ENCODE measurements at places on chromosomes 2 and 18. TPM values are rescaled to one million over a fixed set of nuclear protein-coding genes. Genes with fewer than 3 reads are reported as not detected.

ASPRV1 gene
- 1.1 TPM for total RNA-seq

LHCGR gene
- 0.31 TPM for total RNA-seq

- no peak for DNase-seq
- no peak overlapping the region for H3K4me3 ChIP-seq
- H3K27ac ChIP-seq = no peak overlapping the region
- peaks cover 52% of the 10 kb centered on the region for H3K4me1 ChIP-seq
- no peaks in the 10 kb centered on the region for H3K36me3 ChIP-seq
Observed at GRCh38 chr18:23816021-23816420, 126.8 kb downstream of the LAMA3 start.

- no peak for DNase-seq
- H3K36me3 ChIP-seq = no peaks in the 10 kb centered on the region
- H3K27me3 ChIP-seq = peaks cover 3% of the 10 kb centered on the region
Observed at GRCh38 chr2:241836292-241836691, 22.4 kb downstream of the PDCD1 start.

DNA sequence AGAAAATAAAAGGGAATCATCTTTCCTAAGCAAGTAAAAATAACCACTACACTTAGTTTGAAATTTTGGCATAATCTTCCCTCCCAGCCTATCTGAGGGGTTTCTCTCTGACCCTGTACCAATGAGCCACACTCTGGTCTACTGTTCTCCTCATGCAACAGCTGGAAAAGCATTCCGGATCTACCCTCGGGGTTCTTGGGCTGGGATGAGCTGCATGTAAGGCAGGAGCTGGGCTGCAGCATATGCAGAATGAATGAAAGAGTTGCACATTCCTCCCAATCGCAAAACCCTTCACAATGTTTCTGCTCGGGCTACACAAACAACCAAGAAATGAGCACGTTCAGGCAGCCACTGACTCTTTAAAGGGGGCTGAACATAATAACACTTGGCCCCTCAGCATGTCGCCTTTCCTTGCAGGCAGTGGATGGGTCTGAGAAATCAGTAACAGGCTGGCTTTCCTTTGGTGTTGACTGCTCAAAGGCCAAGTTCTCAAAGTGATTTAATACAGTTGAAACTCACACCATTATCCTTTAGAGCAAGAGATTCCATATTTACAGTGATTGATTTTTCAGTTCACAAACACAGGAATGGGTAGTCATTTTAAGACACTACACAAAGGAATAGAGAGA lies 180.4 kb upstream of the ZFP36L2 start:
- peaks cover 54% of the 10 kb centered on the region for H3K4me1 ChIP-seq
- H3K4me3 ChIP-seq = no peak overlapping the region
- DNase-seq = no peak
- H3K27ac ChIP-seq = peak overlapping the region; percentile 60
- H3K36me3 ChIP-seq = no peaks in the 10 kb centered on the region

DNA sequence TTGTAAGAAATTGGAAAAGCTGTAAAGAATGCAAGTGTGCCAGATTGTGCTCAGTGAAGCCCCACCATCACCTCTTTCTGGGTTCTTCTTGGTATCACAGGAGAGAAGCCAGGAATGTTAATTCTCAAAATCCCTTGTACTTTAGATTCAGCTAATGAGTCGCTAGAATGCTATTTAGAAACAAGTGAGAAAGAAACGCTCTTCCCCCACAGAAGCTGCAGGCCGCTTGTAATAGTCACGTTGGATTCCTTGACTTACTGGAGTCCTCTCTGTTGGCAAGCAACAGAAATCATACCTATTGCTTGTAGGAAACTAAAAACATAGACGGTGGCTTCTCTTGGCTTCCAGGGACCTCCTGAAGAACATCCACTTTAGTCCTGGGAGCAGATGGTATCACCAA lies 375.6 kb upstream of the LRATD1 start:
- no peak for DNase-seq
- no peaks in the 10 kb centered on the region for H3K36me3 ChIP-seq
- peaks cover 13% of the 10 kb centered on the region for H3K4me1 ChIP-seq
- H3K27ac ChIP-seq = no peak overlapping the region

DNA sequence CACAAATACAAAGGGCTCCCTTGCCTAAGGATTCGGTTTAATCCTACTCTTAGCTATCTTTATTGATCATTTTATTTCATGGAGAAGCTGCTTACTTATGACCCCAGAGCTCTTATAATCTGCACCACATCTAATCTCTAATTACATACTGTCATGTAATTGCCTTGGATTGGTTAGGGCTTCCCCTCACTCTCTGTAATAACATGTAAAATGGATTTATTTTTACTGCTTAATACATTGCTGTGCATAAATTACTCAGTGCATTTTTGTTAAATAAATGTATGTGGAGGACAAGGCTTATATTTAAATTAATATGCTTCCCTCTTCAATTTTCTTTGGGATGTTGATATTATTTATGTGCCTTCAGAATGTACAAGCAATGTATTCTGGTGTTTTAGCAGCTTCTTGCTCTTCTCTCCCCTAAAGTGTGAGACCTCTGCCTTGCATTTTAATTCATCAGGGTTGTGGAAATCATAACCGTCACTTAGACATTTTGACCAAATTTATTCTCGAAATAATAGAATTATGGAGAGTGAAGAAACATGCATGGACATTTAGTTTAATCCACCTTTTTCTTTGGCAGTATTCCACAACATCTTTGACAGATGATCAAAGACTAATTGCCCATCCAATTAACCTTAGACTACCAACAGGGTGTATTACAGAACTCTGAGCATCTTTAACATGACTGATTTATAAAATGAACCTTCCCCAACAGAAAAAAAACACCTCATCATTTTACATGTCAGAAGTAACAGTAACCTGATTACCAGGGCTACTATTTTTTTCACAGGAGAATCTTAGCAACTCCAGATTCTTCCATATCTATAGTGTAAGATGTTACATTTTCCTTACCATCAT lies 692.6 kb downstream of the LRRTM4 start:
- DNase-seq = no peak
- H3K4me1 ChIP-seq = peaks cover 5% of the 10 kb centered on the region
- no peaks in the 10 kb centered on the region for H3K27me3 ChIP-seq
- H3K36me3 ChIP-seq = no peaks in the 10 kb centered on the region

DNA sequence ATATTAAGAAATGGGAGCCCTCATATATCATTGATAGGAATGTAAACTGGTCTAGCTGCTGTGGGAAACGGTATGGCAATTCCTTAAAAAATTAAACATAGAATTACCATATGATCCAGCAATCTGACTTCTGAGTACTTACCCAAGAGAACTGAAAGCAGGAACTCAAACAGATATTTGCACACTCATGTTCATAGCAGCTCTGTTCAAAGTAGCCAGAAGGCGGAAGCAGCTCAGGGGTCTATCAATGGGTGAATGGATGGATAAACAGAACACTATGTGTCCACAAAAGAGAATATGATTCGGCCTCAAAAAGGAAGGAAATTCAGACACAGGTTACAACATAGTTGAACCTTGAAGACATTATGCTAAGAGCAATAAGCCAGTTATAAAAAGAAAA lies 135.7 kb upstream of the NDUFV2 start:
- no peak for DNase-seq
- H3K27me3 ChIP-seq = no peaks in the 10 kb centered on the region
- H3K36me3 ChIP-seq = peaks cover 5% of the 10 kb centered on the region

DNA sequence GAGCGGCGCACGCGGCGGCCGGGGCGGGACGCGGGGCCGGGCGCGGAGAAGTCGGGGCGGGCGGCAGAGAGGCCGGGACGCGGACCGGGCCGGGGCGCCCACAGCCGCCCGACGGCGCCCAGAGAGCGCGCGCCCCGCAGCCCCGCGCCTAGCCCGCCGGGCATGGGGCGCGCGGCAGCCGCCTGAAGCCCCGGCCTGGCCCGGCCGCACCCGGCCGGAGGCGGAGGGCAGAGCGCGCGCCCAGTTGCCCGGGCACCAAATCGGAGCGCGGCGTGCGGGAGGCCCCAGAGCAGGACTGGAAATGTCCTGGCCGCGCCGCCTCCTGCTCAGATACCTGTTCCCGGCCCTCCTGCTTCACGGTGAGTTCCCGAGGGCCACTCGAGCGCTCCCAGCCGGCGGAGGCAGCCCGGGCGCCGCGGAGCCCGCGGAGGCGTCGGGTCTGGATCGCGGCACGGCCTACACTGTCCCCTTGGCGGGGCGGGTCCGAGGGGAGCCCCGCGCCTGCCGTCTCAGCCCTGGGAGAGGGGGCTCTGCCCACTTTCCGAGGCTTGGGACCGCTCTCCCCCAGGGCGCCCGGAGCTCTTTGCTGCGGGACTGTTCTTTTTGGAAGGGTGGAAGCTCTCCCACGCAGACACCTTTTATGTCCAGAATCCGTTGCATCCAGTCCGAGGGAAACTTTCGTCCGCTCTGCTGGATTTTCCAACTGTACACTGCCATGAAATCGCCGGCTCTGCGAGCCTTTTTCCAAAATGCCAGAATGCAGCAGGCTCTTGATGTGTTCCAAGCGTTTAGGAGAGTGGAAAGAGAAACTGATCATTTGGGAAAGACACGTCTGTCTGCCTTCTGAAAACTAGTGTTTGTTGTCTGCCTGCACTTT lies 484 bp downstream of the APCDD1 start:
- DNase-seq = peak; percentile 54
- H3K27me3 ChIP-seq = peaks cover 55% of the 10 kb centered on the region
- peaks cover 19% of the 10 kb centered on the region for H3K4me1 ChIP-seq

- peak overlapping the region; percentile 97 for H3K27ac ChIP-seq
- no peaks in the 10 kb centered on the region for H3K27me3 ChIP-seq
- no peak for DNase-seq
- peaks cover 52% of the 10 kb centered on the region for H3K4me1 ChIP-seq
- H3K36me3 ChIP-seq = peaks cover 2% of the 10 kb centered on the region
Observed at GRCh38 chr2:214127170-214127569, 283.7 kb upstream of the VWC2L start.

- DNase-seq = no peak
- H3K4me1 ChIP-seq = peaks cover 9% of the 10 kb centered on the region
- H3K27me3 ChIP-seq = no peaks in the 10 kb centered on the region
- H3K36me3 ChIP-seq = peaks cover 50% of the 10 kb centered on the region
Observed at GRCh38 chr18:12023375-12023774, 42.1 kb downstream of the IMPA2 start.

GRCh38 chr2:98637401-98638147 lies 29.2 kb downstream of the UNC50 start:
- no peaks in the 10 kb centered on the region for H3K27me3 ChIP-seq
- no peak for DNase-seq
- no peaks in the 10 kb centered on the region for H3K36me3 ChIP-seq
- peaks cover 11% of the 10 kb centered on the region for H3K4me1 ChIP-seq
- no peak overlapping the region for H3K27ac ChIP-seq
- no peak overlapping the region for H3K4me3 ChIP-seq

DNA sequence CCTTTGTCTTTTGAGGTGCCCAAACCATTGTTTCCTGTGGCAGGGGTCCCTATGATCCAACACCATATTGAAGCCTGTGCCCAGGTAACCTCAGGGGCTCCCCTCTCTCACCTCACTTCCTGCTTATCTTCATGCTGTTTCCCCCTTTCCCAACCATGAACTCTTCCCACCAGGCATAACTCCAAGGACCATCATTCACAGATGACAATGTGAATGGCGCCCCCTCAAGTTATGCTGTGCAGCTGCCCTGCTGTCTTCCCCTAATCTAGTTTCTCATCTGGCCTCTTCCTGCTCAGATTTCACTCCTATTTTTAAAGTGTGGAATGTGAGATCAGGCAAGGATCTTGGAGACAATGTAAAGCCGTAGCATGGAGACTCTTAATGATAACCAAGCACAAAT lies 1.4 kb downstream of the GMPPA start:
- H3K4me1 ChIP-seq = peaks cover 53% of the 10 kb centered on the region
- no peak for DNase-seq
- H3K4me3 ChIP-seq = peak overlapping the region; percentile 98
- peaks cover 34% of the 10 kb centered on the region for H3K27me3 ChIP-seq
- peaks cover 14% of the 10 kb centered on the region for H3K36me3 ChIP-seq
